ENCODE measurements at places on chromosomes 6 and 20. TPM values are rescaled to one million over a fixed set of nuclear protein-coding genes. Genes with fewer than 3 reads are reported as not detected.

SAMD3 gene
- not detected for total RNA-seq

MCCD1 gene
- total RNA-seq: not detected

CNR1 gene
- total RNA-seq: 1.3 TPM

TP53TG5 gene
- not detected for total RNA-seq

TNFRSF21 gene
- total RNA-seq: 56.0 TPM

CST11 gene
- total RNA-seq: not detected

SYNDIG1 gene
- 0.17 TPM for total RNA-seq

PFDN6 gene
- 22.1 TPM for total RNA-seq

RAET1G gene
- total RNA-seq: not detected

ADGB gene
- total RNA-seq: not detected

HTR1E gene
- not detected for total RNA-seq

SNAP25 gene
- total RNA-seq: not detected

CD83 gene
- 5.3 TPM for total RNA-seq

ADGRG6 gene
- total RNA-seq: 43.4 TPM

CEP43 gene
- 15.7 TPM for total RNA-seq

SIRPB1 gene
- 0.17 TPM for total RNA-seq

C20orf144 gene
- total RNA-seq: not detected
